Left renal pelvis (tissue), 4 donors: ENCODE measurements at places on chromosomes 3 and 15.

GRCh38 chr15:50183112-50183794 lies 1.3 kb downstream of the SLC27A2 start:
- DNase-seq = no peak

DNA sequence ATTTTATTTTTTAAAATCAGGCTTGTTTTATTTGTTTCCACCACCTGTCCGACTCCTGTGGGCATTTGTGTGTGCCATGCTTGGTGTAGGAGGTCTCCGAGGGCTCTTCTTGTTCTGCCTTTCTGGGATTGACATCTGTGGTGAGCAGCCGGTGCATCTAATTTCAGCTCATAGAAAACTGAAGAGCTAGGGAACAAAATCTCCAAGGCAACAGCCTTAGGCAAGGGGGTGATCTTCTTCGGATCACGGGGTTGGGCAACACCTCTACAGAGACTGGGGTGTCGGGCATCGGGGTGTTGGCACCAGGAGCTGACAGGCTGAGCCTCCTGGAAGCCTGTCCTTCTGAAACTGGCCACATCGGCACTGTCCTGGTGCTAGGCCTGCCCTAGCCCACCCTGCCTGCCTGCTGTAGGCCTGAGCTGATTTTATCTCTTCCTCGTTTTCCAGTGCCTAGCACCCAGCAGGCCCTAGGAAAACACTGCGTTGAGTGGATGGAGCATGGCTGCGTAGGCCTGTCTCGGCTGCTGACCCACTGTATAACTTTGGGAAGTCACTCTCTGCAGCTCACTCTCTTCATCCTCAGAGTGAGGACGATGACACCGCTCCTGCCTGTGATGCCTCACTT lies 10.3 kb downstream of the CHCHD6 start:
- DNase-seq = no peak

GRCh38 chr3:102114264-102114979 lies 265.1 kb downstream of the NFKBIZ start:
- DNase-seq = no peak

DNA sequence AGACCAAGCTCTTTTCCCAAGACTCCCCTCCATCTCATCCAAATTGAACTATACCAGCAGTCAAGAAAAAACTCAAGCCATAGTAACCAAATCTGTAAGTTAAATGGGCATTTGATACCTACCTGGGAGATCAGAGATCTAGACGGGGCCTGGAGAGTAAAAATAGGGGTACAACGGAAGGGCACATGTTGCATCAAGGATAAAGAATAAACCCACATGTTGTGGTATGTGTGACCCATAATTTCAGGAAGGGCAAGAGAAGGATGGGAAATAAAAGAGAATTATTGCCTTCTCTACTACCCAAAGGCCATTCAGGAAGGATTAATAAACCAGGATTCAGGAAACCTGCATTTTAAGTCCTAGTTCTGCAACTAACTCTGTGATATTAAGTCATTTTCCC lies 1.5 kb downstream of the TEX55 start:
- DNase-seq = no peak

- peak; percentile 29 for DNase-seq
Measured at GRCh38 chr3:125437631-125438435, 62.7 kb upstream of the ZNF148 start.

GRCh38 chr3:10292505-10293419 lies at the start of gene GHRL:
GHRL (minus strand) TSS chr3:10292947; CDS start chr3:10290180, 2,767 bp downstream.
- no peak for DNase-seq

- no peak for DNase-seq
Measured at GRCh38 chr3:122782804-122783203, 10.8 kb downstream of the HSPBAP1 start.

GRCh38 chr15:94066046-94066445 lies 165.3 kb upstream of the MCTP2 start:
- no peak for DNase-seq

- no peak for DNase-seq
Measured at GRCh38 chr3:8576841-8577571, 67.6 kb downstream of the SSUH2 start.

GRCh38 chr3:157572559-157573270 lies 69.5 kb upstream of the VEPH1 start:
- DNase-seq = no peak

DNA sequence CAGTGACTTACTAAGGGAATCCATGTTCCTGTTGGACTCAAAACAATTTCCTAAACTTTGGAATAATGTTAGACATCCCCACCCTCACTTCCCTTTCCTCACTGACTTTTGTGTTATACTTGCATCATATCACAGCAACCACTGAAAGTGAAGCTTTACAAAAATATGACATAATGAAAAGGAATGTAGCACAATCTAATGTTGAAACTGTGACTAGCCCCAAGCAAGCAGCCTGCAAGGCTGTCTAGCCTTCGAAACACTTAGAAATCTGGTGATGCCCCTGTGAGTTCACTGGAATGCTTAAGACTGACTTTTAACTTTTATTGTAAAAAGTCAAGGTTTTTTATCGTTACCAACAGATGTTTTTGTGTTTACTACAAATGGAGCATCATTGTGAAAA lies 203.7 kb upstream of the ZNF385D start:
- DNase-seq = no peak

DNA sequence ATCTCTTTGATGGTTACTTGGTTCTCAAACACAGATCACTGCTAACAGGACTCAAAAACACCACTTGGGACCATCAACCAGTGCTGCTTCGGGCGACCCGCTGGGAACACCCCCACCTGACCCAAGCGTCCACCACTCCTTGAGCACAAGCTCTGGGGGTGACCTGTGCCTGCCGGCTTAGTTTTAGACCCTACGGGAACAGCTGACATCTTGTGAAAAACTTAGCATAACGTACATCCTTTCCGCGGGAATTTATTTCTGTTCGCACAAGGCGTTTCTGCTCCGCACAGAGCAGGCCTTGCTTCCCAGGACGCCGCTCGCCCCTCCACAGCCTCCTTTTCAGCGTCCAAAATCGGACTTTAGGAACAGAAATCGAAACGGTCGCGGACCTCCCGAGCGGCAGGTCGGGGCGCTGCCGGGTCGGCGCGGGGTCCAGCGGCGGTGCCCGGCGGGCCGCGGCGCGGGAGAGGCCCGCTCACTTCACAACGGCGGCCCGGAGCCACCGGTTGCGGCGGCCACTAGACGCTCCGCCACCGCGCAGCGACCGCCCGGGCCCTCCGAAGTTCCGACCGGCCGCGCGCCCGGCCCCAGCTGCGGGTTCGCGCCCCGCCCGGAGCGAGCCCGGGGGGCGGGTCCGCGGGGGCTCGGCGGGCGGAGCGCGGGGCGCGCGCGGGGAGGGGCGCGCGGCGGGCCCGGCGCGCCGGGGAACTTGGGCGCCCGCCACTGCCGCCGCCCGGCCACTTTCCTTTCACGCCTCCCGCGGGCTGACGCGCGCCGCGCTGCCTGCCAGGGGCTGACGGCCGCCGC lies 959 bp downstream of the SFMBT1 start:
- peak; percentile 36 for DNase-seq

DNA sequence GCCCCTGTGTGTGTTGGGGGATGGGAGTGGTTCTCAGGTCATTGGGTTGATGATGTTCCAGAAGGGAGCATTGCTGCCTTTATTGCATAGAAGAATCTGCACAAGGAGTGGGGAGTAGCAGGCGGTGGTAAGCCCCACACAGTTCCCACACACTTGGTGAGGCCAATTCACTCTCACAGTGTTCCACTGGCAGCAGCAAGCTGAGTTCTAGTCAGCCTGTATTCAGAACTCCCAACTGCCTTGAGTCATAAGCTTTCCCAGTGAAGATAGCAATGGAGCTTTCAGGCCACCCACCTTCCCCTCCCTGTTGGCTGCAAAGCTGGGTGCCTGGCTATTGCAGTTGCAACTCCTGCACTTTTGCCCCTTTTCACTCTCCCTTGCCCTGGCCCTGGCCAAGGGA lies 181.1 kb upstream of the RBMS3 start:
- no peak for DNase-seq

- no peak for DNase-seq
Measured at GRCh38 chr3:126498929-126499328, 18.6 kb downstream of the UROC1 start.

DNA sequence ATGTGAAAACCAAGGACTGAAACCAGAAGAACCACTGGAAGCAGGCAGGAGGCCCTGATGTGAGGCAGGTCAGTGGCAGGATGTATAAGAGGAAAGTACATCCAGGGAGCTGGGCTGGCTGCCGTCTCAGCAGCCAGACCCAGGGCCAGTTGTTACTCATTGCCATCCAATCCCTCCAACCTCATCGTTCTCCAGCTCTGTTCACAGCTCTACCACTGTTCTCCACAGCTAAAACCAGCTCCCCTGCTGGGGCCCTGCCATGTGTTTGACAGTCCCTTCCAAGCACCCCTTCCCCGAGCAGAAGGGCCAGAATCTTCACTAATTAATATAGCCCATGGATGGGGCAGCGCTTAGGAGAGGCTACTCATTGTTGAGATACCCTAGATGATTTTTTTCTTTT lies 206.6 kb downstream of the MECOM start:
- DNase-seq = no peak

GRCh38 chr3:109339714-109340648 lies 2.6 kb upstream of the DPPA4 start:
- DNase-seq = no peak

DNA sequence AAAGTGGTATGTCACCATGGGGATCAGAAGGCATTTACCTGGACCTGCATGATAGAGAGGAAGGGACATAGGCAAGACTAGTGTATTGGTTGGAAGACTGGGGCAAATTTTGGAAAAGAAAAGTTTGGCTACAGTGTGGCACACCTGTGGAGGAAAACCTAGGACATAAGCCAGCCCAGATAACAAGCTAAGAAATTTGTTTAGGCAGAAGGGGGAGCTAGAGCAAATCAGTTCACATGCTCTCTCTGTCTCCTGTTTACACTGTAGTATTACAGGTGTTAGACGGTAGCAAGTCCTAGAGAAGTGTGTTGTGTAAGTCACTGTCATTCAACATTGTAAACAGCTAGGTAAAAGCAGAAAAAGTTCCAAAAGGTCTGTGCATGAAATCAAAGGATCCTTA lies 11.9 kb upstream of the ALDH1A2 start:
- no peak for DNase-seq

DNA sequence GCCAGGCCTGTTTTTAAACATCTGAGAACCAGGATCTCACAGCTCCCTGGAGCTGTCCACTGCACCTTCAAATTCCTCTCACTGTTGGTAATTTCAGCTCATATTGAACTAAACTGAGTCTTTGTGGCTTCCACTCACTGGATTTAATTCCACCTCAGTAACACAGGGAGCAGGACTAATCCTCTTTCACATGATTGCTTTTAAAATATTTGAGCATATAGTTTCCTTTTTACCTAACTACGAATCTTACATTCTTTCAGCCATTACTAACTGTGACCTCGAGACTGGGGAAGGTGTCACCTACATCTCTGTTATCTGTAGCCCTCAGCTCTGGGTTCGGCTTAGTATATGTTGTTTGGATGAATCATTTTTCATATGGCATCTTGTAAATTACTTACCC lies 194.3 kb upstream of the C2CD4B start:
- DNase-seq = no peak

GRCh38 chr3:58779934-58780333 lies 113.4 kb upstream of the FAM3D start:
- no peak for DNase-seq

- DNase-seq = no peak
Measured at GRCh38 chr15:77504306-77504705, 83.6 kb downstream of the HMG20A start.

DNA sequence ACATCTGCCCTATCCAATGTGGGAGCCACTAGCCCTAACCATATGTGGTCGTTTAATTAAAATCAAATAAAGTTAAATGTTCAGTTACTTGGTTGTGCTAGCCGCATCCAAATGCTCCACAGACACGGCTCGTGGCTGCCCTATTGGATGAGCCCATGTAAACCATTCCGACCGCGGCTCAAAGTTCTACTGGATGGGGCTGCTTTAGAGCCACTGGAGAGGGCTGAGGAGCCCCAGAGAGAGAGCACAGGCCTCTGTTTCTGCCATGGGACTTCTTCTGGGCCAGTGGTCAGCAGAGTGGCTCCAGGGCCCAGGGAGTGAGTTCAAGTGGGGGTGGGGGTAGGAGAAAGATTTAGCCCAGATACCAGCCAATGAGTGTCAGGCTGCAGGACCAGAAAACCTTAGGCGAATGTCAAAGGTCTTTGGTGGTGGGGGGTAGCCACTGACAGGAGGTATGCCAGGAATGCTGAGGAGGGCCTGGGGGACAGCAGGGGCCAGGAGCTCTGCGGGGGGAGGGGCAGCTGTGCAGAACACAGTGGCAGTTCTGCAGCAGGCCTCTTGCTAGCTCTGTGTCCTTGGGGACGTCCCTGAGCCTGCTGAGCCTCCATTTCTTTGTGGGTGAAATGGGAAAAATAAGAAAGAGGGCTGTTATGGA lies 30.1 kb downstream of the SPSB4 start:
- no peak for DNase-seq

GRCh38 chr15:29872716-29873115 lies 50.4 kb upstream of the TJP1 start:
- no peak for DNase-seq

DNA sequence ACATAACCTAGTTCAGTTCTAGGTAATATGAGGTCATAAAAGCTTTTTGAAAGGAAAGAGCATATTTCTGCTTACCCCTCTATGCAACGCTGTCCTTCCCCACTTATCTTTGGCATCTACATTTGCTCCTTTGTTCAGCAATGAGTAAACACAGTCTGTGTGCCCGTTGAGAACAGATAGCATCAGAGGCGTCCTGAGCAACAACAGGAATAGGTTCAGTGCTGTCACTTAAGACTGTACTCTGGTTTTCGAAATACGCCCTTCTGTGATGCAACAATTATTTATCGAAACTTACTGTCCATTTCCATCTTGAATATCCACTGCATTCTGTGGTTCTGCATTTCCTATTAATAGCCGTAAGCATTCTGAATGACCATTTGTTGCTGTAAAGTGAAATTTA lies 84.4 kb downstream of the BTD start:
- no peak for DNase-seq

DNA sequence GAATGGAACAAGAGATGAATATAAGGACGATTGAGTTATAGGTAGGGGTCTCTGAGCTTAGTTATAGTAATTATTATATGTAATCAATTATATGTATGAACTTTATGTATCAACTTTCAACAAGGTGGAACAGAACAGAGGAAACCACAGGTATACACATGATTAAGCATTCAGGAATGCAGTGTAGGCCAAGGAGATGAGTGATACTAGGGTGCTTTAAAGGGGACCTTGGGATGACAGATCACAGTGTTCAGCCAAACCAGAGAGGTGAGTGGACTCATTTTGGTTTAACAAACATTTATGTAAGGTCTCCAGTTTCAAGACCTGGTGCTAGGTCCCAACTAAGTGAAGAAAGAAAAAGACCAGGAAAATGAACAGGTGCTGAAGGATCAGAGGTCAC lies 895.5 kb downstream of the ROBO2 start:
- no peak for DNase-seq

GRCh38 chr3:126855374-126855773 lies 127.5 kb upstream of the PLXNA1 start:
- no peak for DNase-seq

GRCh38 chr15:76994001-76994400 lies 925 bp upstream of the PSTPIP1 start:
- DNase-seq = no peak
